Activated CD4-positive, alpha-beta T cell treated with anti-CD3 and anti-CD28 coated beads, Interleukin-2, Interleukin-6, amounts not matched to agents 100 ng/mL and 50 ng/mL, durations not matched to agents 16 hours and 8 hours (primary cell): ENCODE measurements at places on chromosomes 7 and 10.
A peak's percentile ranks its signal among the peaks of the same experiment; 100 is the strongest.

DNA sequence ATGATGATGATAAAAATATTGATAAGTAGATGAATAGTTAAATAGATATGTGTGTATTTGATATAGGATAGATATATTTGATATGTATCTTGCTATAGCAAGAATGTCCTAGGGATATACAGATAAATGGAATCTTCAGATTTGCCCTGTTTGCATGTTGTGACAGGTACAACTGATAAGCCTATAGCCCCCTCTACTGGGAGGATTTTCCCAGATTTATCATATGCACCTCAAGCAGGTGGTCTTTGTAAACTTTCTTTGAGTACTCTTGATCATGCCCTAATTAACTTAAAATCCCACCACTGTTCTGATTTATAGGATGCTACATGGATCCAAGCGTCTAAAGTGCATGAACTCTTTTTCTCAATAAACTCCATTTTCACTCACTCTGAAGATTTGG is 1050.7 kb downstream of the SORCS3 start:
- peak; percentile 17 for DNase-seq

DNA sequence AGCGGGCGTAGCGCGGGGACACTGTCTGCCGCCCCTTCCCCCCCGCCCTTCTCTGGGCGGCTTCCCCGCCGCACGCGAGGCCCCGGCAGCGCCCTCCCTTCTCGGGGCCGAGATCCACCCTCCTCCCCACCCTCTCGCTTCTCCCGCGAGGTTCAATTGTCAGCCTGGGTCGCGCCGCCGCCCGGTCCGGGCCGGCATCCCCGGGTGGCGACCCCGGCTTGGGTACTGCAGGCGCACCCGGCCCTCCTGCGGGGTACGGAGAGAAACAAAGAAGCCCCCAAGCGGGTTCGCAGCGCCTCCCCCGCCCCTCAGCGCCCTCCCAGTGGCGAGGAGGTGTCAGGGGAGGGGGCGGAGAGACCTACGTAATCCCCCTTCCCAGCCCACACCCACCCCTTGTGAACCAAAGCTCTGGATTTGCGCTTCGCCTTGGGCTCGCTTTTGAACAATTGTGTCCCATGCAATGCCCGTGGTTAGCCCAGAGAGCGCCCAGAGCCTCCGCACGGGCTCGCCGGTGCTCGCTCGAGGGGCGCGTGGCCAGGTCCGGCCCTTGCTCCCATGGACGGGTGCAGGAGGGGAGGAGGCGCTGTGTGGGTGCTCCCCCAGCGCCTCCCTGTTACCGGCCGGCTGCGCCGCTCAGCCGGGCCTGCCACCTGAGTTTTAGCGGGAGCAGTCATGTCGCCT is 634 bp downstream of the HECW1 start:
- no peak for DNase-seq

- DNase-seq = no peak
Observed at GRCh38 chr10:122308417-122309141, 37.5 kb downstream of the BTBD16 start.

- no peak for DNase-seq
Observed at GRCh38 chr7:158074896-158075632, 512.6 kb downstream of the PTPRN2 start.

GRCh38 chr10:123655751-123656150 is 10.4 kb upstream of the GPR26 start:
- DNase-seq = no peak

DNA sequence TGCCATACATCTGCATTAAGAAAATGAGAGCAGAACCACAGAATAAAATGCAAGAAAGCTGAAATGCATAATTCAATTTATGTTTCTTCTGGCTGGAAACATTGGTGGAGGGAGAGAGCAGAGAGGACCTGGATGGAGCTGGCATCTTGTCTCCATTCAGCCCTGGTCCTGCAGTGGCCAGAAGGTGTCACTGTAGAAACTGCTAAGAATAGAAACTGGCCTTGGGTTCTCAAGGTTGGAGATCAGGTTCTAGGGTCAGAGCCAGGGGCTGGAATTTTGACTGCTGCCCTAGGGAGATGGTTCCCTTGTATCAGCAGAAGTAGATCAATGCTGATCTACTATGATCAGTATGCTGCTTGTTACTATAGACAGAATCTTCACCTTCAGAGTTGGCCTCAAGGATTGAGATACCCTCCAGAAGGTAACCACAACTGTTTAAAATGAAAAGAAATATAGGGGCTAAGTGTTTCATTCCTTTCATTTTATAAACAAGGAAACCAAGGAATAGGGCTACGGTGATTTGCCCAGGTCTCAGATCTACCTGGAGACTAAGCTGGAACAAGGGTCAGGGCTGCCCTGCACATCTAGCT is 13.1 kb downstream of the TAS2R41 start:
- DNase-seq = peak; percentile 16

DNA sequence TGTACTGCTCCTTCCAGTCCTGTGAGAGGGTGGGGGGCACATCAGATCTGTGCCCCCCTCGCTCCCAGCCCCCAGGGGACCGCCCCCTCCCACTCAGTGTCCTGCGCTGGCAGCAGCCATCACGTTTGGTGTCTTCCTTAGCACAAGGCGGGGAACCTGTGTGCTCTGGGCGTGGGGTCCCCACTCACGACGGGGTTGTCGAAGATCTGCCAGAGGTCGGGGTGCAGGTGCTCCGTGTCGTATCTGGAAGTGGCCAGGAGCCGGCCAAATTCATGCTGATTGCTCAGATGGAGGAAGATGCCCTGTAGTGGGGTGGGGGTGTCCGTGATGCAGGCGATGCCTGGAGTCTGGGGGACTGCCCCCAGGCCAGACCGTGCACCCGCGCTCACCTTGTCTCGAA is 7.2 kb downstream of the PLOD3 start:
- no peak for DNase-seq

GRCh38 chr7:28177836-28178235 is 2.8 kb downstream of the JAZF1 start:
- DNase-seq = no peak

- no peak for DNase-seq
Observed at GRCh38 chr10:12360461-12360860, 11.1 kb downstream of the CAMK1D start.

DNA sequence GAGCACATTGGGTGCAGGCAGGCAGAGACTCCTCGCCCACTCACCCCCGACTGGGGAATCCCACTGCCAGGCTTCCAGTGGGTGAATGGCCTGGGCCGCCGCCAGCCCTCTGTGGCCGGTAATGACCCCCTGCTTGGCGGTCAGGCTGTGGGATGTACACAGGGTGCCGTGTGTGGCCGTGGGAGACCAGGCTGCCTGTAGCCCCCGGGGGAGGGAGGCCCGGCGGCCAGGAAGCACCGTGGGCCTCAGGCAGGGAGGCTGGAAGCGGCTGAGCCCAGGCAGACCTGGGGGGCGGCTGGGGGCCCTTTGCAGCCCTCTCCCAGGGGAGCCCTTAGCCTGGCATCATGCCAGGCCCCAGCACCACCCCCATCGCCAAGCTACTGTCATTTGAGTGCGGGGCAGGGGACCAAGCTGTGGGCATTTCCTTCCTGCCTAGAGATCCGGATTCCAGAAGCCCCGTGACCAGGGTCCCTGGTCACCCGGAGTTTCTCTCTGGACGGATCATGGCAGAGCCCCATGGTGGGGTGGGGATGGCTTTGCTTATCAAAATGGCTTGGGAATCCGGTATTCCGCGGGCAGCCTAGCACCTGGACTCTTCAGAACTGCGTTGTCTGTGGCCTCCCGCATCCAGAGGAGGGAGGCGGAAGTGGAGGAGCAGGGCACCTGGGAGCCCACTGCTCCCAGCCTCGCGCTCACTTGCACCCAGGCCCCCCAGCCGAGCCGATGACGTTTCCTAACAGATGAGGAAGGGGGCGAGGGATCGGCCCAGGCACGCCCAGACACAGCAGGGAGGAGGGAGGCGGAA is 1.1 kb downstream of the TTYH3 start:
- DNase-seq = no peak

GRCh38 chr10:73648975-73649829 is 6.6 kb downstream of the SYNPO2L start:
- no peak for DNase-seq

GRCh38 chr10:43000651-43001426 is 76.0 kb upstream of the RET start:
- DNase-seq = no peak

DNA sequence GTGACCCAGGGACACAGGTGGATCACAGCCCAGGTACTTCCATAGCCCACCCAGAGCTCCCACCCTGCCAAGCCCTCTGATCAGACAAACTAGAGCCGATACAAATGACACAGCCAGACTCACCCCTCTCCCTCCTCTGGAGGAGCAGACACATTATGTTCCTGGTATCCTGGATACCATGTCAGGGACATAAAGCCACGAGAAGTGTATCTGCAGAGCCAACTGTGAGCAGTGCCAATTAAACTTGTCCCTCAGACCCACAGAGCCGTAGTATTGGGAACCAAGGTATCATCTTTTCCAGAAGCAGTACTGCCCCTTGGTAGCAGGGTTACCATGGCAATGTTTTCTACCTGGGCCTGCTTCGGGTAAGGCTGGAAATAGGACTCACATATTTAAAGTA is 47.3 kb upstream of the CPXM2 start:
- no peak for DNase-seq

GRCh38 chr7:12207046-12207445 is 4.0 kb upstream of the TMEM106B start:
- DNase-seq = no peak

- DNase-seq = peak; percentile 20
Observed at GRCh38 chr10:24814568-24815313, 91.1 kb upstream of the ARHGAP21 start.

- DNase-seq = no peak
Observed at GRCh38 chr10:32961895-32962369, 3.9 kb upstream of the ITGB1 start.

- DNase-seq = no peak
Observed at GRCh38 chr10:29041616-29042015, 247.3 kb upstream of the LYZL1 start.

GRCh38 chr7:143399151-143399550 is 9.5 kb downstream of the EPHA1 start:
- no peak for DNase-seq

DNA sequence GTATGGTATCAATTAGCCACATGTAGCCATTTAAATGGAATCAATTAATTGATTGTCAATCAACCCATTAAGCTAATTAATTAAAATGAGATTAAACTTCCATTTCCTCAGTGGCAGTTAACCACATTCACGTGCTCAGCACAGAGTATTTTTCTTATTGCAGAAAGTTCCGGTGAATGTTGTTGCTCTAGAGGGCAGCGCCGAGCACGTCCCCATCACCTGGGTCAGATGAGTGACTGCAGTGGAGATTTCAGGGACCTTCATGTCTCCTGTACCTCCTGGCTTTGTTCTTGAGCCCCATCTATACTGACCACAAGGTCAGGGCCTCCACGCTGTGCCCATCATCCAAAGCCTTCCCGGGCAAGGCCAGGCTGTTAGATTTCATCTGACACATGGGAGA is 168.8 kb upstream of the MKI67 start:
- DNase-seq = no peak

DNA sequence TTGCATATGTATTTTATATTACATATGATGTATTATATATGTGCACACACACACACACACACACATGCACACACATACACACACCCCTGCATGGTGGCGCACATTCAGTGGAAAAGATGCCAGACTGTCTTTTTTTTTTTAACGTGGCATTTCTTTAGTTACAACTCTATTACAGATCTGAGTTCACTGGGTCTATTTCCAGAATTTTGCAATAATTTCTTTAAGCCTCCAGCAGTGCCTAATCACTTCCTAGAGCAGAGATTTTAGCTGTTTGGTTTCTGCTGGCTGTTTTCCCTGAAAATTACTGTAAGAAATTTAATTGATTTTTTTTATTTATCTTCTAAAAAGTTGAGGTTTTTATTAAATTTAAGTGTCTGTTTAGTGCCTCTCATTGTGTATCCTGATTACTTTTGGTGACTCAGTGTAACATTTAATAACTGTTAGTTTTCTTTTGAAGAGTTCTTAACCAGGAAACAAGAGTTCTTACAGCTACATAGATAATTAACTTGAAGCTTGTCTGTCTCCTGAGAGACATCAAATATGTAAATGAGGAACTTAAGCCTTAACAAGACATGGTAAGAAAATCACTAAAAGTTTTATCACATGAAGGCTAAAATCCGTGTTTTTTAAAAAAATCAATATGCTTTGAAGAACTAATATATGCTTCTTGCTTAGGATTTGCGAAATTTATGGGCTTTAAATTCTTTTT is 232.0 kb downstream of the MDFIC start:
- DNase-seq = no peak

GRCh38 chr10:123760356-123761037 is 94.3 kb downstream of the GPR26 start:
- no peak for DNase-seq

DNA sequence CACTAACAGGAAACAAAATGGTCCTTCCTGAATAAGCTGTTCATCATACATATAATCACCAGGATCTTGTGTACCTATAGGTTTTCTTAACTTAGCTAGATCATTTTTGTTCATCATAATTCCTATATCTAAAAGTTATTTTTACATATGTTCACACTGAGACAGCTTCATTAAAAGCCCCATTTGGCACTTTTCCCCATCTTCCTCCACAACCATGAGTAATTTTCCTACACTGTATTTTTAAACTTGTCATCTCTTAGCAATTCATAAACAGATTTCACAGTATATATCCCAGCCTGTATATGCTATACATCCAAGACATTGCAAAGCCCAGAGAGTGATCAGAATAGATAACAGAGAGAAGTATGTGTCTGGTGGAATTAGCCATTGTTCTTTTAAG is 28.3 kb downstream of the ZNF365 start:
- DNase-seq = no peak

GRCh38 chr10:3902054-3902808 is 117.2 kb upstream of the KLF6 start:
- peak; percentile 57 for DNase-seq

- DNase-seq = no peak
Observed at GRCh38 chr7:132805766-132806165, 229.5 kb upstream of the PLXNA4 start.

DNA sequence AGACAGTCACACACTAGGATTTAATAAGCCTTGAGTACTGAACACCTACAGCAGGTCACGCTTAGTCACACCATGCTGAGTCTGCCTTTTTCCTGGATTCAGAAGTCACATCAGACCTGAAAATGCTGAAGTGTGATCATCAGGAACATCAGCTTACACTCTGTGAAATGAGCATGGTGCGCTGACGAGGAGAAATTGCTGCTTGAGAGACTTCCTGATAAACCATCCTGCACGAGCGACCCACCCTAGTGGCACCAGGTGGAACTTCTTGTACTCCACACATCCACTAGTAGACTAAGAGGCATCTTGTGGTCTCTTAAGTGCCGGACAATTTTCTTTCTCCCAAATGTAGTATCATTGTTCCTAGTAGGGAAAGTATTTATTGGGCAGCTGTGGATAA is 51.8 kb upstream of the MRLN start:
- DNase-seq = peak; percentile 26
